ENCODE measurements at places on chromosomes 4 and X.
A peak's percentile ranks its signal among the peaks of the same experiment; 100 is the strongest.

- no peak for DNase-seq
These were observed at the start of gene TEX13C for GRCh38 chrX:125319646-125320521. TEX13C (plus strand) TSS chrX:125319871; CDS start chrX:125320120, 249 bp downstream.

GRCh38 chr4:146342600-146343192 lies 128.4 kb downstream of the REELD1 start:
- peak; percentile 45 for DNase-seq

DNA sequence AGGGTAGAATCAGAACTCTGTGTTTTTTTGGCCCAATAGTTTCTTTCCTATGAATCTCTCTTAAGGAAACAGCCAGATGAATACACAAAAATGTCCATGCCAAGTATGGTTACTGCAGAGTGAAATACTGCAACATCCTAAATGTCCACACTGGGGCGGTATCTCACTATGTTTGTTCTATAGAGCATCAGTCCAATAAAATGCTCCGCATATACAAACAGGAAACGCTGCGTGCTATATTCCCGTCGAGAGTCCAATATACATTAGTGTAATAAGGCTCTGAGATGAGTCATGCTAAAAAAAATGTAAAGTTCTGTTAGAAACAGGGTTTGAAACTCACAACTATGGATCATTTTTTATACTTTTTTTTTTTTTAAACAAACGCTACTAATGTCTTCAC lies 72.9 kb upstream of the ENOX2 start:
- DNase-seq: peak; percentile 57

DNA sequence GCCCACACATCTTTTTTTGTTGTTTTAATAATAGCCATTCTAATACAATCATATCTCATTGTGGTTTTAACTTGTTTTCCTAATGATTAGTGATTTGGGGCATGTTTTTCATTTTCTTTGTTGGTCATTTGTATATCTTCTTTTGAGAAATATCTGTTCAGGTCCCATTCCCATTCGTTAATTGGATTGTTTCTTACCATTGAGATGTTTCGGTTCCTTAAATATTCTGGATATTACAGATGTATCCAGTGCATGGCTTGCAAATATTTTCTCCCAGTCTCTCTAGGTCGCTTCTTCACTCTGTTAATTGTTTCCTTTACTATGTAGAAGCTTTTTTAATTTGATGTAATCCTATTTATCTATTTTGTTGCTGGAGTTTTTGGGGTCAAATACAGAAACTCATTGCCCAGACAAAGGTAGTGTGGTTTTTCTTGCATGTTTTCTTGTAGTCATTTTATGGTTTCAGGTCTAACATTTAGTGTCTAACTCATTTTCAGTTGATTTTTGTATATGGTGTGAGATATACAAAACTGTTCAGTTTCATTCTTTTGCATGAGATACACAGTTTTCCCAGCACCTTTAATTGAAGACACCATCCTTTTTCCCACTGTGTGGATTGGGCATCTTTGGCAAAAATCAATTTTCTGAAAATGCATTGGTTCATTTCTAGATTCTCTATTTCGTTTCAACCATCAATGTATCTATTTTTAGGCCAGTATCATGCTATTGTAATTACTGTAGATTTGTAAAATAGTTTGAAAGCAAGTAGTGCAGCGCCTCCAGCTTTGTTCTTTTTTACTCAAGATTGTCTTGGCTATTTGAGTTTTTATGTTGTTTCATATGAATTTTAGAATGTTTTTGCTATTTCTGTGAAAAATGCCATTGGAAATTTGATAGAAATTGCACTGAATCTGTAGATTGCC lies 195.9 kb downstream of the SCFD2 start:
- DNase-seq: no peak

GRCh38 chrX:9392445-9392844 lies 72.4 kb upstream of the TBL1X start:
- DNase-seq: peak; percentile 35

- no peak for DNase-seq
These were observed 597.7 kb downstream of the PCDH18 start for GRCh38 chr4:136934601-136935000.

DNA sequence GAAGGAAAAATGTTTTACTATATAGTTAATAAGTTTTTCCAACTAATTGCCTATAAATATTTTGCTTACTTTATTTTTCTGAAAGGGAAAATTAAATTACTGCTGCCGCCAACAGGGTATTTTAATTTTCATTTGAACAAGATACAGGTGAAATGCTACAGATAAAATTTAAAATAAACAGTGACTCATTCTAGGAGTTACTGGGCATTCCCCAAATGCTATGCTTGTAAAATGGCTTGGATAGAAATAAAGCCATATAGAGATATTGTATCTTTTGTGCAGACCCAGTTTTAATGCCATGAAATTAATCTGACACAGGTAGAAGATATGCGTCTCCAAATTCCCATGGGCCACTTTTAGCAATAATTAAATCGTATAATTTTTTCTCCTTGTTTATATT lies 144.5 kb downstream of the NAP1L3 start:
- DNase-seq: no peak

GRCh38 chrX:39477762-39478120 lies 620.0 kb downstream of the BCOR start:
- DNase-seq: peak; percentile 74

DNA sequence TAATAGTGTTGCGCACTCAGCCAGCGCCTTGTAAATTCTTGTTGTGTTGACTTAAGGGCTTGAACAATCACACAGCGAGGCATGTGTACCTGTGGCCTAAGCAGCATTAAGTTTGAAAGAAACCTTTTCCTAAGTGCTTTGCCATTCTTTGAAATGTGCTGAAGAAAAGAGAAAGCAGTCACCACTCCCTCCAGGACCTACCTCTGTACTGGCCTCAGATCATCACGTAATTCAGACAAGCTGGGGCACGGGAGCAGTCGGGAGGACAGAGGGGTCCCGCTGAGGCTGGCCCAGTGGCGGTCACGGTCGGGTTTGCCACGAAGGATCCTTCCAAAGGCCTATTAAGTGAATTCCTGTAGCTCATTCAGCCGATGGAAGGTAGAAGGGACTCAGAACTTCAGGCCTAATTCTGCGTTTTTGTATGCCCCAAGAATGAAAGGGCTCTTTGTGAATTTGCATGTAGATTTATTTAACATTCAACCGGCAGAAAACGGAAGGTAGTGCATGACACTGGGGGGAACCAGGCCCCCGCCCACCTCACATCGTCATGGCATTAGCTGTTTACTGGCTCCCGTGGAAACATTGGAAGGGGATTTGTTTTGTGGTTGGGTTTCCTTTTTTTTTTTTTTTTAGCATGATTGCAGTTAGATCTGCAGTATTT lies 106.3 kb downstream of the TRAPPC11 start:
- DNase-seq: peak; percentile 44

GRCh38 chrX:26670521-26670920 lies 454.6 kb downstream of the MAGEB5 start:
- DNase-seq: no peak

DNA sequence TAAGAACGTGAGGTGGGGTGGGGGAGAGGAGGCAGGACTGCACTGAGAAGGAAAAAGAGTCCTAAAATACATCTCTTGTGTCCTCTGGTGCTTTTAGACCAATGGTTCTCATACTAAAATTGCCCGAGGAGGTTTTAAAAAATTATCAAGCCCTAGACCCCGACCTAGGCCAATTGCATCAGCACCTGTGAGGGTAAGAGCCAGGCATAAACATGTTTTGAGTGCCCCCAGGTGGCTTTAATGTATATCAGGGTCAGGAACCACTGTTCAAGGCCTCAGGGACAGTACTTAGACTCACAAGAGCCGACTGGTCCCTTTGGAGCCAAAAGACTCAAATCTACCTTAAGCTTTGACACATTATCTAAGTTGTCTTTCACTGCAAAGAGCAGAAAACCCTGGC lies 37.5 kb upstream of the TMEM150C start:
- no peak for DNase-seq

DNA sequence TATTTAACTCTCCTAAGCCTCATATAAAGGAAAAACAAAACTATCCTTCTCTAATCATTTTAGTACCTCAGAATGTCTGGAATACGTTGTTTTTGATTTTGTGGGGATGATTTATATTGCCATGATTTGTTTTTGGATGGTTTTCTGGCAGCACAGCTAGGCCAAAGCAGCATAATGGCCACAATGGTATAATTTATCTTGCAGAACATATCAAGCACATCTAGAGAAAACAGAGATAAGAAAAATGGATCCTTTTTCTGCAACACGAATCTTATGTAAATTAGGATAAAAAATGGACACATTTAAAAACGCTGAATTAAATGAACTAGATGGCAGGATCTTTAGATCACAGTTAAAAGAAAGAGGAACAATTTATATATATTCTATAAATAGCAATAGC lies 269.9 kb upstream of the FAT4 start:
- no peak for DNase-seq

DNA sequence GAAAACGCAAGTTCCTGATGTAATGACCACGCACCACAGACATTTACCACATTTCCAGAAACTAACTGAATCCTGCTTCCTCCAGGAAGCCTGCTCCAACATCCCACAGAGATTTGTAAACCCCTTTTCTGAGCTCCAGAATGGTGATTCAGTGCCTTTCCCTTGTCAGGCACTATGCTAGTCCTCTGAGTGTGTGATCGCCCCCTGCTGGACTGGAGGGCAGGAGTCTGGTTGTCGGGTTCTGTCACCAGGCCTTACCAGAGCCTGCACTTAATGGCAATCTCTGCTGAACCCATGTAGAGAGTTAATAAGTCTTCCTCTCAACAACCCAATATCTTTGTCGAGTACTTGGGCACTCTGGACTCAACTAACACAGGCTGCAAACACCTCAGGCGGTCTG lies 14.5 kb upstream of the KDM5C start:
- DNase-seq: no peak

DNA sequence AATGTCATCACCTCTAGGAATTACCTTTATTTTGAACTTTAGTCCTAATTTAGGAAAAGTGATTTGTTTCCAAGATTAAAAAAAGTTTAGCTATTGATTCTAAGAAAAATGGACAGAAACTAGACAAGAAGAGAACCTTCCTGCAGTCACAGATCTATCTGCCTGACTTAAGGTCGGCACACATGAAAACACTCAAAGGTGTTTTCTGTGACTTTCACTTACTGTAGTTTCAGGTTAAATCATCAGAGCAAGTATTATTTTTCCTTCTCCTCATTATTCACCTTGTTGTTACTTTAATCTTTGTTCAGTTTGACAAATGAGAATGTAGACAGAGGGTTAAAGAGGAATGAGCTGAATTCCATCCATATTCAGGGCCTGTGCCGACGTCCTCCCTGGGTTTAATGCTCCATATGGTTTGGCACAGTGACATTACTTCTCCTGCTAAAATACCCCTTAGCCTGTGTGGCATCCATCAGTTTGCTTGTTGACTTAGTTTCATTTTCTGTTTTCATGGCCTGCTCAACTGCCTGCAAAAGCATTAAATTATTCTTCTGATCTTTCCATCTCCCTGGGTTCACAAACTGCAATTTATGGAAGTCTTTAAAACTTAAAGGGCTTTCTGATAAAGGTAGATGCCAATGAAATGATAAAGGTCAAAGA lies 352.7 kb downstream of the NKX6-1 start:
- no peak for DNase-seq
